ENCODE measurements at places on chromosomes 6 and 20. TPM values are rescaled to one million over a fixed set of nuclear protein-coding genes. Genes with fewer than 3 reads are reported as not detected.

The CCN6 gene
- total RNA-seq = not detected

The SYCP2 gene
- under 0.01 TPM for total RNA-seq

The POPDC3 gene
- 7.7 TPM for total RNA-seq

The CTAGE9 gene
- total RNA-seq = under 0.01 TPM

The VGLL2 gene
- not detected for total RNA-seq

The VSX1 gene
- not detected for total RNA-seq

The OR12D3 gene
- total RNA-seq = not detected

The RAB44 gene
- under 0.01 TPM for total RNA-seq

The BICRAL gene
- total RNA-seq = 2.7 TPM

The CYP21A2 gene
- 0.17 TPM for total RNA-seq

The DDRGK1 gene
- 39.4 TPM for total RNA-seq

The GPSM3 gene
- total RNA-seq = 11.3 TPM

The HUS1B gene
- 0.17 TPM for total RNA-seq
